ENCODE measurements at places on chromosomes 3 and 15. TPM values are rescaled to one million over a fixed set of nuclear protein-coding genes. Genes with fewer than 3 reads are reported as not detected.

The PPP1R14D gene
- polyA plus RNA-seq, result not detected

GRCh38 chr15:98077186-98077585 lies 116.7 kb downstream of the ARRDC4 start:
- no peaks in the 10 kb centered on the region for H3K27me3 ChIP-seq
- no peaks in the 10 kb centered on the region for H3K36me3 ChIP-seq
- H3K27ac ChIP-seq, result no peak overlapping the region

The NECTIN3 gene
- 16.2 TPM for polyA plus RNA-seq

- DNase-seq, result no peak
- no peaks in the 10 kb centered on the region for H3K36me3 ChIP-seq
Observed at GRCh38 chr15:62979252-62979651, 63.3 kb upstream of the TPM1 start.

DNA sequence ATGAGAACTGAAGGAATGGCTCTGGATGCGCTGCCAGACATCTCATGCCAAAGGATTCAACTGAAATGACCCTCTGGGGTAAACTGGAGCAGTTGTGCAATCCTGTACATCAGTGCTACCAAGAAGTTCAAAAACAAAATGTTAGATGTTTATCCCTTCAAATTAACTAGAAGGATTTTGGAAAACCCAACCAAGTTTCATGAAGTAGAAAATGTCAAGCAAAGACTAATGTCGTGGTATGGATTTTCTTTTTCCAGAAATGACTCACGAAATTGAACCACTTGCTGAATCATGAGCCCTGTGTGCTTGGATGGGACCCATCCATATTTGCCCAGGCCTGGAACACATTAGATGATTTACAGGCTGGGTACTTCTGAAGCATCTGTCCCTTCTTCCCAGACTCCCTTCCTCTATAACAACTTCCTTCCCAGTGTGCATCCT lies 101.6 kb downstream of the LRTM1 start:
- no peak for DNase-seq
- H3K4me1 ChIP-seq, result peaks cover 12% of the 10 kb centered on the region
- H3K36me3 ChIP-seq, result 0 out of 2 replicates have a peak, but pooled peaks cover 3% of the 10 kb centered on the region
- no peak overlapping the region for H3K4me3 ChIP-seq
- H3K27me3 ChIP-seq, result peaks cover 34% of the 10 kb centered on the region

GRCh38 chr3:71356265-71356664 lies 227.3 kb downstream of the FOXP1 start:
- DNase-seq, result no peak
- no peak overlapping the region for H3K4me3 ChIP-seq
- H3K27me3 ChIP-seq, result no peaks in the 10 kb centered on the region
- H3K27ac ChIP-seq, result no peak overlapping the region

GRCh38 chr3:187902936-187903335 lies 157.7 kb upstream of the BCL6 start:
- DNase-seq, result no peak
- no peak overlapping the region for H3K27ac ChIP-seq
- H3K4me1 ChIP-seq, result peaks cover 32% of the 10 kb centered on the region
- H3K27me3 ChIP-seq, result no peaks in the 10 kb centered on the region
- no peak overlapping the region for H3K4me3 ChIP-seq
- H3K36me3 ChIP-seq, result no peaks in the 10 kb centered on the region

GRCh38 chr15:76939715-76940114 lies 8.2 kb downstream of the RCN2 start:
- no peaks in the 10 kb centered on the region for H3K27me3 ChIP-seq
- H3K4me1 ChIP-seq, result peaks cover 17% of the 10 kb centered on the region
- H3K4me3 ChIP-seq, result no peak overlapping the region
- H3K36me3 ChIP-seq, result peaks cover 26% of the 10 kb centered on the region

DNA sequence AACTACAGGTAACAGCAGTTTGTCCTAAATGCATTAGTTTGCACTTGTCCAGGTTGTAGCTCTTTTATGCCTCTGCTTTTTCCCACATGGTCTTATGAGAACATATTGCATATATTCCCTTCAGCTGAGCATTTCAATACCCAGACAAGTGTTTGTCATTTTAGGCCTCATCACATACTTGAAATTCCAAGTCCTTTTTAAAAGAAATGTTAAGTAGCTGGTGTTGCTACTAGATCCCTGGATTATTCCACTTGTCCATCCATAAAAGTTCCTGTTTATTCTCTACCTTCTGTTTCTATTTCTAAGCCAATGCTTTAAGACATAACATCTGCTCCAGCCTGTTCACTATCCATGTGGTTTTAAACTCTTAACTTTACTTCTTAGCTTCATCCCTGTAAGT lies 128.4 kb downstream of the NECTIN3 start:
- peak; percentile 20 for DNase-seq
- peaks cover 3% of the 10 kb centered on the region for H3K4me1 ChIP-seq
- H3K36me3 ChIP-seq, result no peaks in the 10 kb centered on the region

GRCh38 chr15:76386926-76387325 lies 50.4 kb downstream of the ISL2 start:
- no peak overlapping the region for H3K27ac ChIP-seq
- H3K4me1 ChIP-seq, result no peaks in the 10 kb centered on the region
- no peak overlapping the region for H3K4me3 ChIP-seq

The SAXO2 gene
- polyA plus RNA-seq, result 10.1 TPM

The CD80 gene
- polyA plus RNA-seq, result not detected

GRCh38 chr3:79085171-79085570 lies 682.6 kb downstream of the ROBO1 start:
- H3K27me3 ChIP-seq, result no peaks in the 10 kb centered on the region
- DNase-seq, result no peak
- H3K4me3 ChIP-seq, result no peak overlapping the region
- H3K27ac ChIP-seq, result no peak overlapping the region
- H3K4me1 ChIP-seq, result peaks cover 22% of the 10 kb centered on the region

DNA sequence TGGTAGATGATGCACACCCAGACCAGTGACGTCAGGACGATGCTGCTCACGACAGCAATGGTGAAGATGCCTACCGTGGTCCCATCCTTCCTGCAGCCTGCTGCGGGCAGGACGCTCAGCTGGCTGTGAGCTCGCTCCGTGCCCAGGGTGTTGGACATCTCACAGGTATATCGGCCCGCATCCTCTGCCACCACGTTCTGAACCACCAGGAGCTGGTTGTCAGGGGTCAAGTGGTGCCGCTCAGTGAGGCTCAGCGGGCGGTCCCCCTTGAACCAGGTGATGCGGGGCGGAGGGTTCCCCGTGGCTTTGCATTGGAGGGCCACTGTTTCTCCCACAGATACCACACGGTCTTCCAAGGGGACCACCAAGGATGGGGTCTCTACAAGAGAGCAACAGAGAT lies 117.8 kb downstream of the LRIG1 start:
- H3K27ac ChIP-seq, result no peak overlapping the region
- no peak for DNase-seq
- no peaks in the 10 kb centered on the region for H3K27me3 ChIP-seq
- H3K4me1 ChIP-seq, result no peaks in the 10 kb centered on the region

DNA sequence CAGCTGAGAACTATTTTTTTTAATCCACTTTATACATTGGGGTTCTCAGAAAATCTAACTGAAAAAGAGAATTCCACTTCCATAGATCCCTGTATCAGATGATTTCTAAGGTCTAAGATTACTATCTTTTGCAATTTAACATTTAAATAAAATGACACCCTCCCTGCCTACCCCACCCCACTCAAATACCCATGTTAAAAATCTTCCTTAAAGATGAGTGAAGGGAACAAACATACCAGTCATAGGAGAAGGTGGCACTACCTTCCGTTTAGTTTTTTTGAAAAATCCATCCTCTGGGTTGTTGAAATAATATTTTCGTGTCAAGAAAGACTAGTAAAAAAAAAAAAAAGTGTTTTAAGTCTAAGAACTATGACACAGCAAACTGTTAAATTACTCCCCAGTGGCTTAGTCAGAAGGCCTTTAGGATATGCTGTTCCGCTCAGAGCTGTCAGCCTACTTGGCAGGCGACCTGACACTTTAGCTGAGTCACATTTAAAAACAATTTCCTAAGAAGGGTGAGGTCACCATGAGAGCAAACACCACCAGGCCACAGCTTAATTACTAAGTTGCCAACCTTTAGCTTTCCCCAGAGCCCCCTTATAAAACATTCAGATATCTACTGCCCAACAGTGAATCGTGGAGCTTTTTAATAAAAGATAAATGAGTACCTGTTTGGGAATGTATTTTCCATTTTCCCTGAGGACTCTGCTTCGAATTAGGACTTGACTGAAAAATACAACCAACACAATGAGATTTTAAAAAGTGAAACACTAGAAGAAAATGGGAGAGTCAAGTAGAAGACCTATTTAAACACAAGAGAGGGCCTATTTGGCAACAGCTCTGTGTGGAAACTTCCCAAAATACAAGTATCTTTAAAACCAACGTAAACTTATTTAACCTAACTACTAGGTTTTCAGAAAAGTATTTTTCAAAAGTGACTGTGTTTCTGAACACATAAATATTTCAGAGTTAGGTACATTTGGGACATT lies 9.6 kb downstream of the EMC3 start:
- peaks cover 9% of the 10 kb centered on the region for H3K36me3 ChIP-seq
- H3K4me1 ChIP-seq, result no peaks in the 10 kb centered on the region
- no peak overlapping the region for H3K4me3 ChIP-seq
- no peaks in the 10 kb centered on the region for H3K27me3 ChIP-seq
- DNase-seq, result no peak

GRCh38 chr3:37935756-37936666 lies 54.6 kb upstream of the VILL start:
- no peaks in the 10 kb centered on the region for H3K27me3 ChIP-seq
- no peaks in the 10 kb centered on the region for H3K36me3 ChIP-seq
- peaks cover 9% of the 10 kb centered on the region for H3K4me1 ChIP-seq
- H3K27ac ChIP-seq, result peak overlapping the region; percentile 32

The CCDC54 gene
- polyA plus RNA-seq, result not detected

The MAP1A gene
- polyA plus RNA-seq, result 0.85 TPM

DNA sequence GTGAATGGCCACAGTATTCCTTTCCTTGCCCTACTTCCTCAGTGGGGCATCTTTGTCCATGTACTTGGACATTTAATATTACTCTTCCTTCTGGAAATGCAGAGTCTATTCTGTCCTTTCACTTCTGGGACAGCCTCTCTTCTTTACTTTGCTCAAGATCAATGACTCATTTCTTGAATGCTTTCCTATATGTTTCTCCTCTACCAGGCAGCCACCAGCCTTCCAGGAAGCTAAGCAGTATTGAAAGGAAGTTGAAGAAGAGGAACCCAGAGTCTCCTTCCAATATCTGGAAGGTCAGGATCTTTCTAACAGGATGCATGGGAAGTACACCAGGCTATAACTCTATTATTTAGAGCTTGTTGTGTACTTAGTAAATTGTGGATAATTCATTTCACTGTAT lies 182.8 kb downstream of the CD47 start:
- no peak overlapping the region for H3K4me3 ChIP-seq
- no peak overlapping the region for H3K27ac ChIP-seq
- no peak for DNase-seq
- no peaks in the 10 kb centered on the region for H3K36me3 ChIP-seq

DNA sequence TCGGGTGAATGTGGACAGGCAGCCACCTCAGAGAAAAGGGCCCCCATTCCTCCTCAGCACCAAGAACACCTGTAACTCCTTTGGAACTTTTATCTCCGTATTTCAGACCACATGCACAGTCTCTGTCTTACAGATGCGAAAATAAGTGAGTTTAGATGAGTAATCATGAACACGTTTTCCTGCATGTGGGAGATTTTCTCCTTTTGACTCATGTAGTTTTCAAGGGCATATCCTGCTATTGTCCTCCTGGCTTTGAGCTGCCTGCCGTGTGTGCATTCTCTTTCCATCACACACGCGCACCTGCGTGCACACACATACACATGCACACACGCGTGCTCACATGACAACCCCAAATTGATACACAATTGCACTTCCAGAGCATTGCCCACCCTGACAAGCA lies 239.2 kb downstream of the GABRG3 start:
- H3K36me3 ChIP-seq, result no peaks in the 10 kb centered on the region

The TERC gene
- 2.4 TPM for polyA plus RNA-seq

The SMCO1 gene
- not detected for polyA plus RNA-seq

GRCh38 chr3:105512061-105512460 lies 145.4 kb downstream of the ALCAM start:
- no peak for DNase-seq
- no peaks in the 10 kb centered on the region for H3K36me3 ChIP-seq
- no peak overlapping the region for H3K27ac ChIP-seq
- peaks cover 31% of the 10 kb centered on the region for H3K4me1 ChIP-seq
- H3K27me3 ChIP-seq, result no peaks in the 10 kb centered on the region
- no peak overlapping the region for H3K4me3 ChIP-seq

The MNS1 gene
- 13.8 TPM for polyA plus RNA-seq

DNA sequence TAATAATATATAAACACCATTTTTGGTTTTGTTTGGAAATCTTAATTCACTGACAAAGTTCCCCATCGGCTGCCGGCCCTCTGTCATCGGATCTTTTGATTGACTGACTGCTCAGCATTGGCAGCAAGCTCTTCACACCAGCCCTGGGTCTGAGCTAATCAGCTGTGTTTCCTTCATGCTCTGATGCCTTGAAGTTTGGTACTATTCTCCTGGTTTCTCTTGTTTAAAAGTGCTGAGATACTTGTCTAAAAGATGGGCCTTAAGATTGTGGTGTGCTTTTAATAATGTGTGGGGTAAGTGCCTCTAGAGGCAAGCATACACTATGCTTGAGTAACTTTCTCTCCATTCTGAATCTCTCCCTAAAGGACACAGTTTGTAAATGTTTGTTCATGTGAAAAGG lies 415.5 kb upstream of the TPRG1 start:
- no peaks in the 10 kb centered on the region for H3K4me1 ChIP-seq
- no peak overlapping the region for H3K27ac ChIP-seq
- no peak overlapping the region for H3K4me3 ChIP-seq
- H3K36me3 ChIP-seq, result no peaks in the 10 kb centered on the region
- H3K27me3 ChIP-seq, result no peaks in the 10 kb centered on the region
- DNase-seq, result no peak

All from GM23338 (cell line).